ENCODE measurements at places on chromosomes 13 and 19.

- no peak for DNase-seq
Measured at GRCh38 chr19:10625762-10626138, 397 bp downstream of the SLC44A2 start.

GRCh38 chr13:51679616-51680015, 95.4 kb downstream of the WDFY2 start:
- DNase-seq: no peak

GRCh38 chr13:30629527-30629926, 11.8 kb downstream of the USPL1 start:
- no peak for DNase-seq

GRCh38 chr13:30872685-30873461, 33.2 kb upstream of the MEDAG start:
- DNase-seq: no peak

GRCh38 chr13:85665286-85665685, 133.9 kb downstream of the SLITRK6 start:
- no peak for DNase-seq

DNA sequence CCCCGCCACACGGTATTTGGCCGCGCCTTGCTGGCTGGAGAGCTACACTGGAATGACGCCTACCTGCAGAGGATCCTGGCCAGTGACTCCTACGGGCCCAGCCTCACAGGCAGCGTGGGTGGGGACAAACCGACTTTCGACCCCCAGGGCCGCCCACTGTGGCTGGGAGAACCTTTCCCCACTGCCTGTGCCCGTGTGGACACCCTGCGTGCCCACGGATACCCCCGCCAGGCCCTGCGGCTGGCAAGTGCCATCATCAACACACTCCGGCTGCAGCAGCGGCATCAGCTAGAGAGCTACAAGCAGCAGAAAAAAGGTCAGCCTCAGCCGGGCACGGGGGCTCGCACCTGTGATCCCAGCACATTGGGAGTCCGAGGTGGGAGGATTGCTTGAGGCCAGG, 19.3 kb downstream of the ZSWIM4 start:
- no peak for DNase-seq

DNA sequence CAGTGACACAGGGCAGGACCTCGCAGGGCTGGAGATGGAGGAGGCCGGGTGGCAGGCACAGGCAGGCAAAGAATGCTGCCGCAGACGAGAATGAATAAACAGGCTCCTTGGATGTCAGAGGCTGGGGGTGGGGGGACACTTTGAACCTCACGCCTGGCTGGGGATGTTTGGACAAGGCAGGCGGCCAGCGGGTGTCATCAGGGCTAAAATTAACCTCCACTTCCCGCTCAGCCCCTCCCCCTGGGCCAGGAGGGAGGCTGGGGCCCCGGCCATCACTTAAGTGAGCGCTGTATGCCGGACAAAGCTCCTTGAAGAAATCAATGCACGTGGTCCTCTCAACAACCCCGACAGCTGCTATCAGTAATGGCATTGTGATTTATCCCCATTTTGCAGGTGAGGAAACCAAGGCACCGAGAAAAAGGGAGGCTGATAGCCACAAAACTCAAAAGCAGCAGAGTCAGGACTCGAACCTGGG, 10.3 kb upstream of the FUT5 start:
- DNase-seq: peak; percentile 68

GRCh38 chr19:13042443-13043130, 47.3 kb downstream of the NFIX start:
- DNase-seq: no peak

DNA sequence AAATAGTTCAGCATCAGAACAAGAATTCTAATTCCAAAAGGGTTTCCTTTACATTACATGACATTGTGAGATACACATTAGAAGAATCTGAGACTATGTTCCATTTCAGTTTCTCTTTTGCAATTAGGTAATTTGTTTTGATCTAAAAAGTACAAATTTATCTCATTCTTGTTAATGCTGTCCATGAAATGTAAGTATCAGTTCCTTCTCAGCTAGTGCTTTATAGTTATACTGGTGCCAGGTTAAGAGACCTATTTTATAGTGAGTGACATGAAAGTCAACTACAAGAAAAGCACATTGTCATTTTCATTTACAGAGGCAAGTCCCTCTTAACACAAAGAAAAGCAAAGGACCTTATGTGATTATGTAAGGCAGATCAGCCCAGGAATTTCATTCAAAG, 43.9 kb downstream of the RCBTB2 start:
- no peak for DNase-seq

GRCh38 chr19:41128692-41129091, 14.5 kb downstream of the CYP2F1 start:
- no peak for DNase-seq

GRCh38 chr19:18858906-18859646, 27.3 kb downstream of the UPF1 start:
- DNase-seq: no peak

DNA sequence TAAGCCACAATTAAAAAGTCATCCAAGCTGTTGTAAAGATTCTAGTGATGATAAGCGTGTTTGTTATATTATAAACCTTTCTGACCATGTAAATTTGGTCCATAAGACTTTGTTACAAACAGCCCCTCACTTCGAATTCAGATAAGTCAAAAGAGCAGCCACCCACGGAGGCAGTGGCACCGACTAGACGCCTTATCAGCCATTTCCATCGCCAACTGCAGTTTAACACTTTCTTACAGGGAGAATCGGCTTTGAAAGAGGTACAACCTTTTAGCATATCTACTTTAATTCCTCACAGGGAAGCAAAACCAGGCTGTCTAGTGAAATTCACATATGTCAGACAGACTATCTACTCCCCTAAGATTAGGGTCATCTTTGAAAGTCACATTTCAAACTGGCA, 47.5 kb downstream of the SOX21 start:
- DNase-seq: no peak

- DNase-seq: no peak
Measured at GRCh38 chr13:99989276-99990125, 7.9 kb downstream of the ZIC2 start.

DNA sequence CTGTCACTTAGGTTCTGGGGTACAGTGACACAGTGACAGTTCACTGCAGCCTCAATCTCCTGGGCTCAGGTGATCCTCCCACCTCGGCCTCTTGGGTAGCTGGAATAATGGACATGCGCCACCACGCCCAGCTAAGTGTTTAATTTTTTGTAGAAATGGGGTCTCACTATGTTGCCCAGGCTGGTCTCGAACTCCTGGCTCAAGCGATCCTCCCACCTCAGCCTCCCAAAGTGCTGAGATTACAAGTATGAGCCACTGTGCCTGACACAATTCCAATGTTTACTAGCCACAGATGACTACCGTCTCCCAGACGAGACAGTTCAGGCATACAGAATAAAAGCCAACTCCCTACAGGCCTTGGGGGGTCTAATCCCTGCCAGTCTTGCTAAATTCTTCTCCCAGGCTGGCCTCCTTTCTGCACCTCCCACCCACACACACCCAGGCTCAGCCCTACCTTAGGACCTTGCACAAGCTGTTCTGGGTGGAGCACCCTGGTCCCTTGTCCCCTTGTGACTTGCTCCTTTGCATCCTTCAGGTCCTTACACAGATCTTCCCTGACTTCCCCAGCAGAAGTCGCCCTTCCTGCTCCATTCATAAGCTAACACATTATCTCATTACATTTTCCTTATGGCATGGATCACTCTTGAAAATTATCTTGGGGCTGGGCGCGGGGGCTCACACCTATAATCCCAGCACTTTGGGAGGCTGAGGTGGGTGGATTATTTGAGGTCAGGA, 106.4 kb downstream of the INSR start:
- peak; percentile 56 for DNase-seq

DNA sequence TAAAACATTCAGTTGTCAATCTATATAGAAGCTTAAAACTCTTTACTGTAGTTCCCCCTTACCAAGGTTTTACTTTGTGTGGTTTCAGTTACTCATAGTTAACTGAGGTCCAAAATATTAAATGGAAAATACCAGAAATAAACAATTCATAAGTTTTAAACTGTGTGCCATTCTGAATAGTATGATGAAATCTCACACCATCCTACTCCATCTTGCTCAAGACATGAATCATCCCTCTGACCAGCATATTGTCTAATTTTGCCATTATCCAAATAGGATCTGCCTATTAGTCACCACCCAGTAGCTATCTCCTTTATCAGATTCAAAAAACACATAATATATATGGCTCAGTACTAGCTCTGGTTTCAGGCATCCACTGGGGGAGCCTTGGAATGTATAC, 22.4 kb downstream of the ZNF571 start:
- no peak for DNase-seq

DNA sequence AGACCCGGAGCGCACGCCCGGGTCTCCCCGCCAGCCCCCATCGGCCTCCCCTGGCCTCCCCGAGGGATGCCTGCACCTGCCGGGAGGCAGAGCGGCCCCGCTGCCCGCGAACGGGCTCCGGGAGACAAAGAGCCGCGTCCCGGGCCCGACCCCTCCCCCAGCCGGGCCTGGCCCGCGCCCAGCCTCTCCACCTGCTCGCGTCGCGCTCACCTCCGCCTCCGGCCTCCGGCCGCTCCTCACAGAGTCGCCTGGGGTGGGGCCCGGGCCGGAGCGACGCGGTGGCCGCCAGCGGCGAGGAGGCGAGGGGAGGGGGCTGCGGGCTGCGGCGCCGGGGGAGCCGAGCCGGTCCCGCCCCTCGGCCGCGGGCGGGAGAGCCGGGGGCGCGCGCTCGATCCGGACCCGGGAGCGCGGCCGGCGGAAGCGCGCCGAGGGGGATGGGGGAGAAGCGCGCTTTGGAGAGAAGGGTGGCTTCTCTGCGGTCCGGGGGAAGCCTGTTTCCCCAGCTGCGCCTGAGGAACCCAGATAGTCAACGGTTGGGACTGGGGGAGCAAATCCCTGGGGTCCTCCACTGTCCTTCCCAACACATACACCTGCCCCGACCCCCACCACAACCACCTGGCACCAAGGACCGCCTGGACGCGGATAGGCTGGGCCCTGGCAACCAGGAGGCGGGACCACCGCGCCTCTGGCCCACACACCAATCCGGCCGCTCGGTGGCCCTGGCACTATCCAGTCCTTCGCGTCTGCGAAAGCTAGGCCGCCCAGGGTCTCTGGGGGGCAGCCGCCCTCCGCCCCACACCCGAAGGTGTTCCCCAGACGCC, at the start of gene PRR36:
Gene PRR36 (minus strand): TSS at position 315 of the 821 bp plus-strand sequence. CDS start 701 bp downstream, outside the sequence.
- DNase-seq: no peak
